ENCODE measurements at places on chromosomes 5 and 9.

- no peak for DNase-seq
Observed at GRCh38 chr9:14401911-14402310, 88.0 kb upstream of the NFIB start.

GRCh38 chr5:88142636-88142885, 126.1 kb downstream of the TMEM161B start:
- DNase-seq, result no peak

DNA sequence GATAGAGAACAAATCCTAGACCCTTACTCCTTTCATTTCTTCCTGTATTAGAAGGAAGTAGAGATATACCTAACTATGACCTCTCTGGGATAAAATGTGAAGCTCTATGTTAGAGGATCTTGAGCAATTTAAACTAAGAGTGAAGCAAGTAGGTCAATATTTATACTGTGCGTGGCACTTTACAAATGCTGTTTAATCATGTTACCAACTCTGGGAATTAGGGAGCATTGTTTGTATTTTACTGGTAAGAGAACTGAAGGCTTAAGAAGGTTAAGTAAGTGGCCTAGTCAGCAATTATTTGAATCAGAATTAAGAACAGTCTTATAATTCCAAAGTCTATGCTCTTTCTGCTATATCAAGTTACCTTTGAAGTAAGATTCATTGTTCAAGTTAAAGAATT, 12.0 kb downstream of the TNC start:
- no peak for DNase-seq

DNA sequence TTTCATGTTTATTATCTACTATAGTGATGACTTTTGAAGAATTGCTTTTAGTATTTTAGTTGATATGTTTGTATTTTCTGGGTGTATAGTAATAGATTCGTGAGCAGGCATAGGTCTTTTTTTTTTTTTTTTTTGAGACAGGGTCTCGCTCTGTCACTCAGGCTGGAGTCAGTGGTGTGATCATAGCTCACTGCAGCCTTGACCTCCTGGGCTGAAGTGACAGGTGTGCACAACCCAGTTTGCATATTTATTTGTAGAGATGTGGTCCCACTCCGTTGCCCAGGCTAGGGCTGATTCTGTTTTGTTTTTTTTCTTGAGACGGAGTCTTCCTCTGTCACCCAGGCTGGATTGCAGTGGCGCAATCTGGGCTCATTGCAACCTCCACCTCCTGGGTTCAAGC, 11.9 kb downstream of the ERBIN start:
- DNase-seq, result no peak

- no peak for DNase-seq
Observed at GRCh38 chr5:171342362-171343111, 33.5 kb downstream of the TLX3 start.

GRCh38 chr9:137176302-137177182, 4.7 kb upstream of the TMEM210 start:
- no peak for DNase-seq

GRCh38 chr9:36401897-36402480, 1.9 kb upstream of the RNF38 start:
- no peak for DNase-seq

DNA sequence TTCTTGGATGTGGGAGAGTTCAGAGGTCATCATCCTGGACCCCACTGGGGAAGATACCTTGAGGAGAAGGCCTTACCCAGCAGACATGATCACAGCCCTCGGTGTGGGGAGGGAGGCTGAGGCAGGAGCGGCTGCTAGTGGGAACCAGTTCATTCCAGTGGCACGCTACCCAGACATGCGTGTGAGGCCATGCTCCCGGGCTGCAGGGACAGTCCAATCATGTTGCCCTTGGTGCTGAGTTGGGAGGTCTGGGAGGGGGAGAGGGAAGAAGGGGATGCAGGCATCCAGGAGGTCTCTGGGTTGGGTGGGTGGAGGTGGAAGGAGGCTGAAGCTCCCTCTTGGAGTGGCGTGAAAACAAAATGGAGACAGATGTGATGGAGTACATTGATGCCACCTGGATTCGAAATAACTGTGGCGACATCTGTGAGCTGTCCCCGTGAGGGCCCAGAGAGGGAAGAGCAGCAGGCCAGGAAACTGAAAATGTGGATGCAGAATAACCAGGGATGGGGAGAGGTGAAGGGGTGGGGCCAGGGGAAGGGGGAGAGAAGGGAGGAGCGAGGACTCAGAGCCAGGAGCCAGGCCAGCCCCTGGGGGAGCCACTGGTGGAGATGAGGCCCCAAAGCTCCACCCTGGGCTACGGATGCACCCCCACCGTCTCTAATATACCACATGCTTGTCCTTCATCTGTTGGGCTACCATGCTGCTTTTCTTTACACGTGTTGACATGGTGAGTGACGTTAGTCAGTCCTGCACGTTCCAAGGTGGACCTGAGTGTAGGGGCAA, 16.2 kb downstream of the NDUFS6 start:
- no peak for DNase-seq

GRCh38 chr5:177368869-177369644, 11.3 kb downstream of the RGS14 start:
- DNase-seq, result no peak

- DNase-seq, result no peak
Observed at GRCh38 chr9:120032639-120033038, 547.3 kb downstream of the CDK5RAP2 start.

DNA sequence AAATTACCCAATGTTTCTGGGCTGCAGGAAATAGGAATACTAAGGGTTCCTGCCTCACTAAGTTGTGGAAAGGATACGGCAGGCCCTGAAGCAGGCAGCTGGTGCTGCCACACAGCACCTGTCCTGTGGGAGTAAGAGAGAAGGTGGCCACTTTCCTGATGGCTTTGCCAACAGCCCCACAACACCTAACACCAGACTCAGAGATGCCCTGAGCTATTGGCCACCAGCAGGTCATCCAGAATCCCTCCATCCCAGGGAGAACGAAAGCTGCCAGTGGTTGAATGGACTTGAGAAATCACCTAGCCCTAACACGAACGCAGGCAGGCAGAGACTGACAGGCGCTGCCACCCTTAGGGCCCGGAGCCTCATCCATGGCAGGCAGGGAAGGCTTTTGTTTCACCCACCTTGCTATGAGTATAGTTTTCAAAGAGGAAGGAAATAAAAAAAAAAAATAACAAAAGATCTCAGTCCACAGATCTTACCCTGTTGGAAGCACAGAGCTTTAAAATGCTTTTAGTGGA, 82.2 kb downstream of the DCP2 start:
- DNase-seq, result no peak

GRCh38 chr9:129270205-129270604, 92.1 kb upstream of the IER5L start:
- DNase-seq, result no peak

- DNase-seq, result no peak
Observed at GRCh38 chr9:124372038-124372437, 43.2 kb downstream of the PSMB7 start.

- no peak for DNase-seq
Observed at GRCh38 chr9:121344184-121344583, 25.9 kb downstream of the STOM start.

GRCh38 chr5:108639366-108639765, 108.3 kb upstream of the FER start:
- no peak for DNase-seq

DNA sequence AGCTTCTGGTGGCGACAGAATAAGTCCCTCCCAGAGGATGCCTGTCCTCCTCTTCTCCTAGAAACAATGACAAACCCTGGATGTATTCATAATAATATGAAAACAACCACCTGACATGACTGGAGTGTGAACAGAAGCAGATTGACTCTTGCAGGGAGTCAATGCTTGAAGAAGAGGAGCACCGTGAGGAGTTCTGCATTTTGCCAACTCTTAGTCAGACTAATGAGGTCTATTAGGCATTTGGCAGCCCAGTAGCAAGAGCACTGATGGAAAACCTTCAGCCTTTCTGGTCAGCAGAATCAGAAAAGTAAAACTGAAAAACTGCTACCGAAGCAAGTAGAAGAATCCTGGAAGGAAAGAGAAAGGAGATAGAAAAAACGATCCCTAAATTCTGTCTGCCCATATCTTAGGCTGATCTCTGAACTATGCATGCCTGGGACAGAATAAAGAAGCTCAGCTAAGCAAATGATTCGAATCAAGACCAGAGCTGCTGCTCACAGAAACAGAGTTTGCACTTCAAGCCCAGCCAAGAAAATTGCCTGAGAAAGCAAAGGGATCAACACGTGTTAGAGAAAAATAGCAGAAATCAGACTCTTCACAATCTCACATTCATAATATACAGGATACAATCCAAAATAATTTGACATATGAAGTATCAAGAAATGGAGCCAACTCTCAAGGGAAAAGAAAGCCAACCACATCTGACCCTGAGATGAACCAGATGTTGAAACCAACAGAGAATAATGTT, 69.5 kb upstream of the OSMR start:
- DNase-seq, result no peak

DNA sequence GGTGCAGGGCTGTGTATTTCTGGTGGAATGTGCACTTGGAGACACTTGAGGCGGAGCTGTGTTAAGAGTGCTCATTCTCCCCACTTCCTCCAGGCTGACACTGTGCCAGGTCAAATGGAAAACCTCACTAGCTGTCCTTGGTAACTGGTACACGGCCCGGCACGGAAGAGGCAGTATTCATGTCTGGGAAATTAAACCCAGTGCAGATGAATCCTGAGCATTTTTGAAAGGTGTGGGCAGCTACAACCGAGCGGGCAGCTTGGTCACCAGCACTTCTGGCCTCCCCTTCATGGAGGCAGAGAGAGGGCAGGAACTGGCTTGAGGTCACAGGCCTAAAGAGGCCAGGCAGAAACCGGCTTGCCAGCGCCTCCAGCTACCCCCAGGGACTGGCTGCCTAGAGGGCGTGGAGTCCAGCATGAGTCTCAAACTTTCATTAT, 1.6 kb downstream of the CLPTM1L start:
- DNase-seq, result no peak

- no peak for DNase-seq
Observed at GRCh38 chr9:78011049-78011448, 20.6 kb downstream of the GNAQ start.

DNA sequence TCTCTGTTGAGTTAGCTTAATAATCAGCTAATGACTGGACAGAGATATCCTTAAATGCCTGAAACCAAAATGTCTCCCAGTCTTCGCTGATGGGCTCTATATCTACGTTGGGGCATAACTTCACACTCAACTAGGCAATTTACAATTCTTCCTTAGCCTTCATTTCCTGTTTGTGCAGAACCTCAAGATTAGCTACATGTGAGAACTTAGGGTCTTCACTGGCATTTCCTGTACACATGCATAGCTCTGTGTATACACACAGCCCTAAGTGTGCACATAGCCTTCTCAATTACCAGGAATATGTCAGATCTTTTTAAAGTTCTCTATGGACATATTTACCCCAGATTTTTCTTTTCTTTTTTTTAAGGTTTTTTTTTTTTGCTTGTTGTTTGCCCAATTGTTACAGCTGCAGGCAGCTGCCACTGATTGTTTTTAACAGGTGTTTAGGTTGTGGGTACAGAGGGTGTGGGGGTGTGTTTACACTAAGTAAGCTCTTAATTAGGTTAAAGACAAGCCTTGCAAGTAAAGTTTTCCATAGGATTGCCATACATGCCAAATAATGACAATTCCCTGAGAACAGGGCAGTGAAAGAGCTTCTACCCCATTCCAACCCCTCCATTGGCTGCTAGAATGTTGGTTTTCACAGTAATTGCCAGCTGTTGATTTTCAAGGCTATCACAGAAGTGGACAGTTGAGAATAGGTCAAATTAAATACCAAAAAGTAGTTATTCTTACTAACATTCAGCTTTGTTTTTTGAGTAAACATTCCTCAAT, 441.0 kb downstream of the TLE4 start:
- no peak for DNase-seq

DNA sequence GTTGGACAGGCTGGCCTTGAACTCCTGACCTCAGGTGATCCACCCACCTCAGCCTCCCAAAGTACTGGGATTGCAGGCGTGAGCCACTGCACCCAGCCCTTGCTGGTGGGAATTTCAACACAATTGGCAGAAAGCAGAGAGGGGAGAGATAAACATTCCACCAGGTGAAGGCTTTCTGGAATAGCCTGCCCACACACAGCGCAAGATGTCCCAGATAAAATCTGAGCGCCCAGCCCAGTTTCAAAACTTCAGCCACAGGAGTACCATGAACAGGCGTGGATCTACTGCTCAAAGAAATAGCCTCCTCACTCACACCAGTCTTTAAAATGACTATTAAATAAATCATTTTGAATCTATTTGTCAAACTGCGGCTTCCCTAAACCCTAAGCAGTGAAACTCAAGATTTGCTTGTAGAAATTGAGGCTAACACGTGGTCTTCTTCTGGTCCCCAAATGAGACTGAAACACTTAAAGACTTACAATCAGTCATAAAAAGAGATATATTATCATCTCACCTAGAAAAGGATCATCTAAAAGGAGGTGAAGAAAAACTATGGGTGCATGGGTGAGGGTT, 34.7 kb downstream of the CAPSL start:
- no peak for DNase-seq

DNA sequence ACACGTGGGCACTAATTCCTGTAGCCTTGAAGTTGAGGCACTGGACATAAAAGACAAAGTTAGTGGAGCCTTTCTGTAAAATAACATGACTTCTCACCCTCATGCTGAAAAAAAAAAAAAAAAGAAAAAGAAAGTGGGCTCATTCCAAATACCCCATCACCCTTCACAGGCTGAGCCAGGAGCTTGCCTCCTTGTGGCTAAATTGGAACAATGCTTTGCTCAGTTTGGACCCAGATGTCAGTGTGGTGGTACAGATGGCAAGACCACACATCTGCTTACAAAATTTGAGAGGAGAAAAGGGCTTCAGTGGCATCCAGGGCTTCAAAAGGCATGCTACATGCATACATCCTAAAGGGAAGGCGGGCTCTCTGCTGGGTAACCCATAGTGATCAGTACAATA, 342.8 kb downstream of the EBF1 start:
- no peak for DNase-seq

DNA sequence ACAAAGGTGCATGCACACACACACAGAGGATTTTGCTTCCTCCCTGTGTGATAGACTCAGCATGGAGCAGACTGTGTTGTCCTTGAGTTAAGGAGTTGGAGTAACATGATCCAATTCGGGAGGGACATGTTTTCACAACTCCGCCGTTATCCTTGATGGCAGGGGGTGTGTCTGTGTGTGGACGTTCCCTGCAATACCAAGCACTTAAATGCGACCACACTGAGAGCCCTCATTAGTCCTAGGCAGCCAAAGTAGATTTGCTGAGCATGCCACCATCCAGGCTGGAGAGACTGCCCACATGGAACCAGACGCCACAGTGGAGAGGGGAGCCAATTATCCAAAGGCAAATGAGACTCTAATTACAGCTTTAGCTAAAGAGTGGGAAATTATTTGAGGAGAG, 140.1 kb downstream of the DOCK2 start:
- no peak for DNase-seq

DNA sequence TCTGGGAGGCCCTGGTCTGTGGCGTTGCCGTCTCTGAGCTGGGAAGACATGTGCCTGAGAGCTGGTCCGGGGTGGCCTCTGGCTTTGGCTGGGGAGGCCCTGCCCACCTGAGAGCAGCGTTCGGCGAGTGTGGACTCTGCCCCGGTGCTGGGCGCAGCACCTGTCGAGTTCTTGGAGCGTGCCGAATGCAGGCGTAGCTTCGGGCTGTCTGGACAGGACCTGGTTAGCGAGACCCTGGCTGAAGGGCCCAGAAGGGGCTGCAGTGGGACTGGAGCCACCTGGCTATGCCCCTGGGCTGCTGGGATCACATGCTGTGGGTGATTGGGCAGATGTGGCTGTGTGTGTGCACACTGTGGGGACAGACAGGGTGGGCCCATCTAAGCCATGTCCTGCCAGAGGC, 56.5 kb downstream of the RXRA start:
- DNase-seq, result no peak

- DNase-seq, result no peak
Observed at GRCh38 chr5:157918811-157919742, 60.1 kb upstream of the CLINT1 start.

GRCh38 chr9:134055981-134056461, 11.8 kb downstream of the BRD3 start:
- DNase-seq, result no peak

GRCh38 chr5:41832430-41832829, 37.8 kb downstream of the OXCT1 start:
- no peak for DNase-seq

All from thoracic aorta (tissue), 2 donors.